NCI-H2081 (cell line): ENCODE measurements at places on chromosomes 5 and 9.

DNA sequence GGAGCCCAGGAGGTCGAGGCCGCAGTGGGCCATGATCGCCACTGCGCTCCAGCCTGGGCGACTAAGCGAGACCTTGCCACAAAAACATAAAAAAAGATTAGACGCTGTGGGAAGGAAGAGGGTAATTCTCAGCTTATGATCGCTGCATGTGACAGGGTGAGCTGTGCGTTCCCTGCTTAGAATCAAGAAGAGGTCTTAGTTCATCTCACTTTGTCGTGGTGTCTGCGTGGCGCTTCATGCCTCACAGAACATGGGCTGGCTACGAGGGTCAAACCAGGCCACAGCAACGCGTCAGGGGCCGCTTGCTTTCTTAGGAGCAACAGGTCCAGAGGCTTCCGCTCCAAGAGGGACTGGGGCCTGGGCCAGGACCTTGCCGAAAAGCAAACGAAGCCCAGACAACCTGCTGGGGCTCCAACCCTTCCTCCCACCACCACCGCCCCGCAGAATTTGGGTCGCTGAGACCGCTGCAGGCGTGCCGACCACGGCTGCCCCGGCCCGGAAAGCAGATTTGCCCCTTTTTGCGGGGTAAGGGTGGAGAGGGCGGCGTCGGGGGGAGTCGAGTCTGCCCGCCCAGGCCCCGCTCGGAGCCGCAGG, 10.0 kb upstream of the GRIN1 start:
- DNase-seq, result no peak

- DNase-seq, result no peak
Observed at GRCh38 chr5:20486826-20487225, 498.8 kb upstream of the CDH18 start.

GRCh38 chr5:463952-464351, 21.0 kb downstream of the EXOC3 start:
- no peak for DNase-seq

DNA sequence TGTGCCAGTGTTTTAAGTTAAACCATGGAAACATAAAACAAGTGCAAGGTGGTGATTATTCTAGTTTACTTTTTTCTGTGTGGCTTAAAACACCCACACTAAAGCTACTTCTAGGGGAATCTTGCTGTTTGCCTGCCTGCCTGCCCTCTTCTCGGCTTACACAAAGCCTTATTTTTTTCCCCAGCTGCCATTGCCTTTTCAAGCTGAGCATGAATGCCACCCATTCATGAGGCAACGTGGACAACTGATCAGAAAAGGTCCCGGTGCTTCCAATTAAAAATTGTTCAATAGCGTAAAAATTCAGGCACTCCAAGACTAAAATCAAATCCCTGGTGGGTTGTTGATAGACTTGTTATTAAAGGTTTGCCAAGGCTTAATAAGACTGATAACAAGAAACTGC, 401.4 kb downstream of the TMEM161B start:
- no peak for DNase-seq

- DNase-seq, result no peak
Observed at GRCh38 chr5:133801431-133801830, 167.0 kb downstream of the C5orf15 start.

DNA sequence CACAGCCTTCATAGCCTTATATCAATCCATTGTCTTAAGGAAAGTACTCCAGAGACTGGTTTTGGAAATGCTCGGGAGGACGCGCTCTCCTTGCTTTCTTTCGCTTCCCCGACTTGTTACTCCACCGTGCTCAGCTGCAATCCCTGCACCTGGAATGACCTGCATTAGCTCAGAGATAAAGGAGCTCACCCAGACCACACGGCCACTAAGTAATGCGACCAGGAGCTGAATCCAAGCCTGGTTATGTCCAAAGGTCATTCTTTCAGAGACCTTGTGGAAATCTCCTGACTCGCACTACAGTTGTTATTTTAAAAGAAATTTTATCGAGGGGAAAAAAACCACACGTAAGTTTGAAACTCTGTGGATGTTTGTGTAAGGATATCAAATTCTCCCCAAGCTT, 135.3 kb upstream of the DPYSL3 start:
- DNase-seq, result no peak

DNA sequence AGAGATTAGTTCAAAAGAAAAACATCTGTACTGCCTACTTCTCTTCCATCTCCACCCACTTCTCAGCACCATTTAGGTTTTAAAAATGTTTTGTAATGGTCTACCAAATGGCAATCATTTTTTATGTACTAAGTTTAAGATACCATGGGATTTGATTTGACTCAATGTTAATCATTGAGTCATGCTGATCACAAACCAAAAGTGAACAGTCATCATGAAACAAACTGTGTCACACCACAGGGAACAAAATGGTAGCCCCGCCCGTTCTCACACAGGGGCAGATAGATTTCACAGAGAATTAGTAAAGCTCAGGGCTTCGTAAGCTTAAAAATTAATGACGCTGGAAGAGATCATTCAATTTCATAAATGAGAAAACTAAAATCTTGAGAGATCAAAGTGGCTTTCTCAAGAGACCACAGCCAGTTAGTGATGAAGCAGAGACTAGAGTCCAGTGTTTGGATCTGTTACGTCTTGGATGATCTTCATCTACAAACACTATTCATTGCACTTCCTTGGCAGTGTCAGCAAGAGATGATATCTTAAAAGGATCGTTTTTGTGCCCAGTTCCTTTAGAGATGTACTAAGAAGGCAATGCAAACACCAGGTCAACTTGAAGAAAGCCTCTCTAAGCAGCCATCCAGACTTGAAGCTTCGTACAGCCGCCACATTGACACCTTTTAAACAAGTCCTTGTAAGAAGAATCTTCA, 33.9 kb upstream of the TRIO start:
- no peak for DNase-seq
